ENCODE measurements at places on chromosomes 6 and 20.
A peak's percentile ranks its signal among the peaks of the same experiment; 100 is the strongest.

GRCh38 chr6:25024821-25025220 is 89.1 kb upstream of the RIPOR2 start:
- DNase-seq, result no peak

- no peak for DNase-seq
Observed at GRCh38 chr20:53337390-53338101, 256.1 kb downstream of the ZNF217 start.

GRCh38 chr6:33414592-33415271 is 3.2 kb downstream of the CUTA start:
- no peak for DNase-seq

- DNase-seq, result peak; percentile 89
Observed at GRCh38 chr6:151325075-151326050, 66.0 kb downstream of the ZBTB2 start.

DNA sequence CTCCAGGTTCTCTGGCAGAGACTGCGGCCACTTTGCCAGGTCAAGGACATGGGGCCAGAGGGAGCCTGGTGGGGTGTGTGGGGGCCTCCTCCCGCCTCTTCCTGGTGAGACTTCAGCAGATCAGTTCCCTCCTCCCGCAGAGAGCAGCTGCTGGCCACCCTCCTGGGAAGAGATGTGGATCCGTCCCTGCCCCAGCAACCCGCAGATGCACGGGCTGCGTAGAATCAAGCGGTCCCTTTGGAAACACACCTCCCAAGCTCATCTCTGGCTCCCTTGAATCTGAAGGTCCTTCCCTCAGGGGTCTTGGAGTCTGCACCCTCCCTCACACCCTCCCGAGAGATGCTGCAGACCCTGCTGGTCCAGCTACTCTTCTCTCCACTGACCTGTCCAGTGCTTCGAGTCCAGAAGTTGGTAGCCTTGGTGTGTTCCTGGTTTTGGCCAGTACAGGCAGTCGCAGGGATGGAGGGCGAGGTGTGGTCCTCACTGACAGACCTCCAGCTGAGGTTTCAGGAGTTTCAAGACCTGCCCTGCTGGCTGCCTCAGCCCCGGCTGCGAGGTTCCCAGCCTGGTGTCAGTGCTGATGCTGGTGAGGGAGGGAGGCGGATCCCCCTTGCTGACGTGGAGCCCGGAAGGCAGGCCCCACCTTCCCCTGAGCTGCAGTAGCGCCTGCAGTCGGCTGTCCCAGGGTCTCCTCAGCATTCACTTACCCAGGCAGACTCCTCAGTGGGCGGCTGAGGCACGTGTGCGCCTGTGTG is at the start of gene NPBWR2:
Gene NPBWR2 (minus strand): TSS at position 585 of the 755 bp plus-strand sequence. CDS start 734 bp downstream, outside the sequence.
- no peak for DNase-seq

DNA sequence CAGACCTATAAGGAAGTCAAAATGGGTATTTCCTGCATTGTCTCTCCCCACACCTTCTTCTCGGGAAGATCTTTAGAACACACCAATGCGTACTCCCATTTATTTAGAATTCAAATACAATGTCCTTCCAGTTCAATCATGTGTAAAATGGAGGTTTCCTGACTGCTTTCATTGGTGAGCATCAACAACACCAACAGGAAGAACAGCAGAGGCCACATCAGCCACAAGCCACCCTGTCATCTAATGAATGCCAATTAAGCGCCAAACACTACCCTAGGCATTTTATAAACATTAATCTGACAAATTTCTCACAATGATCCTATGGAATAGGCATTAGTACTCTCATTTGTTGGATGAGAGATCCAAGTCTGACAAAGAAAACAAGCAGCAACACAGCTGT is 68.4 kb upstream of the SMLR1 start:
- DNase-seq, result no peak

GRCh38 chr6:30557683-30557981 is 537 bp downstream of the PRR3 start:
- no peak for DNase-seq

GRCh38 chr20:17961587-17961940 is 7.0 kb downstream of the SNX5 start:
- DNase-seq, result no peak

- no peak for DNase-seq
Observed at GRCh38 chr20:62940875-62941274, 2.9 kb downstream of the GID8 start.

DNA sequence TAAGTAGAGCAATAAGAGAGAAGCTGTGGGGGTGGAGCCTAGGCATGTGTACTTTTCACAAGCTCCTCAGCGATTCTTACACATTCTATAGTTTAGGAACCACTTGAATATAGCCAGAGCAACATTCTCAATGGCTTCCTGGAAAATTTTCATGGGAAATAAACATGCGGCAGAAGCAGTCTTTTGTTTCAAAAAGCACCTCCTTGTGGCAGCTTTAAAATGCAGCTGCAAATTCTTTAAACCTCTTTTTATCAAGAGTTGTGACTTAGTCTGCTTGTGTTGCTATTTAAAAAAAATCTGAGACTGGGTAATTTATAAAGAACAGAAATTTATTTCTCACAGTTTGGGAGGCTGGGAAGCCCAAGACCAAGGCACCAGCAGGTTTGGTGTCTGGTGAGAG is 23.8 kb downstream of the NKX2-2 start:
- peak; percentile 25 for DNase-seq

DNA sequence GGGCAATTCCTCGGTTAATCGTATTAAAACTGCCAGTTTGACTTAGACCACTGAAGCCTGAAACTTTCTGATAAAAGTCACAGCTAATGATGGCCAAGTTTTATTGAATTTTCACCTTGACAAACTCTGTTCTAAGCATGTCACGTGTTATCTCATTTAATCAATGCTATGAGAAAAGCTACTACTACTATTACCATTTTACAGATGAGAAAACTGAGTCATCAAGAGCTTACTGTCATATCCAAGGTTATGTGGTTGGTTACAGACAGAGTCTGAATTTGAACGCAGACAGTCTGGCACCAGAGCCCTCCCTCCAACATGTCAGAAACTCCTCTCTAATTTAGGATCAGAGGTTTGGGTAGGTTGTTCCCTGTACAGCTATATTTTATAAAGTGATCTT is 4.3 kb downstream of the FAXC start:
- DNase-seq, result no peak

- no peak for DNase-seq
Observed at GRCh38 chr6:5045416-5045815, 39.7 kb upstream of the PPP1R3G start.

GRCh38 chr6:75296811-75297779 is 12.5 kb upstream of the TMEM30A start:
- peak; percentile 85 for DNase-seq

DNA sequence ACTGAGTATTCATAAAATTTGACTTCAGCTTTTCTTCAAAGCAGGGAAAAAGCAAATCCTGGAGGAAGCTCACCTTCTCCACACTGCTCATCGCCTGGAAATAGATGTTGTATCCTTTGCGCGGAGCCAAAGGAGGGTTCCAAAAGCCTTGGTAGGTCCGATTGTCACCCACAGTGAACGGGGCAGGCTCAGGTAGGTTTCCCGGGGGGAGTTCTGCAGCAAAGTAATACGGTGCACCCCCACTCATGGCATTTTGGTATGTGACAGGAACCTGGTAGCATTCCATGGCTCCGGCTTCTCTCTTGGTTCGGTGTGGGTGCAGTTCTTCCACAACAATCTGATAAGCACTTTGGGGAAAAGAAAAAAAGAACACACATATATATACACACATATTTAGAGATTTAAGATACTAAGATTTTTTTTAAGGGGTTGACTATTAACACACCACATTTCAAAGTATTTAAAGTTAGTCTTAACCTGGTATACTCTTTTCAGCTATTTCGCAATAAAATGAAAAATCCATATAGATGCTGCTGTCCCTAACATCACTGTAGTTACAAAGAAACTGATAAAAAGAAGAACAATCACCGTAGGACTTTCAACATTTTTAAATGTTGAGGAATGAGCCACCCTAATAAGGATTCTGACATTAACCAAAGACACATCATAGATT is 166.7 kb upstream of the THEMIS start:
- DNase-seq, result no peak

- DNase-seq, result no peak
Observed at GRCh38 chr20:45752746-45753145, 30.6 kb downstream of the SPINT4 start.

GRCh38 chr20:46787991-46788762 is 78.7 kb downstream of the SLC2A10 start:
- DNase-seq, result no peak

DNA sequence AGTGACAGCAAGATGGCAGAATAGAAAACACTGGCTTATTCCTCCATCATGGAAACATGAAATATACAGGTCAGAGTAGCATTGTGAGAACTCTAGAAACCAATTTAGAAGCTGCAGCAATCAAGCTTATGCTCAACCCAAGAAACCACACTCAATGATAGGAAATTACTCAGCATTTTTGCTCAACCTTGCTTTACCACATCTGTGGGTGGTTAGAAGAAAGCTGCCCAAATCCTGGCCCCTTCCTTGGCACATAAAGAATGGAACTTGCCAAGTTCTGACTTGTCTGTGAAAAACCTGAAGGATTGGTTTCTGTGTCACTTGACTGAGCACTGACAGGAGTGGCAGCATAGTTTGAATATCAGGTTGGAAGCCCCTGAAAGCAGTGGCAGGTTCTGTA is 108.0 kb upstream of the MOCS1 start:
- no peak for DNase-seq

DNA sequence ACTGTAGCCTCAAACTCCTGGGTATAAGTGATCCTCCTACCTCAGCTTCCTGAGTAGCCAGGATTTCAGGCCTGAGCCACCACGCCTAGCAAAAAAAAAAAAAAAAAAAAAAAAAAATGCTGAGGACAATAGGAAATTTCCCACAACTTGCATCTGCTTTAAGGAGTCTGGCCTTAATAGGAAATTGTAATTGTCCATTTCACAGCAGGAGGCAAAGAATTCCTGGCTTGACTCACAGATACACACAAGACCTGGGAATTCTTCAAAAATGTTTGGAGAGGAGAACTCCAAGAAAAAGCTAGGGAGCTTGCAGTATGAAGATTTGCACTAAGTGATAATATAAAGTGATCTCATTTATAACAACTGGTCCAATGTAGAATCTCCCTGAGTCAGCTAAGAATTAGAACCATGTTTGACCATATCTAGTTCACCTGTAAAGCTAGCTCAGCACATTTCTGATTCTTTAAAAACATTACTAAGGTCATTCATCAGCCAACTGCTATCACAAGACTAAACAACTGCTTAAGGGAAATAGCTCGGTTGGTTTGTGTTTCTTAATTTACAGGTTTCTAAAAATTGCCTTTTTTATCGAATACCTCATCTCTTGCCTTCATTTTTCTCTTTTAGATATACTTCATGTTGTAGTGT is 80.2 kb upstream of the SLC2A12 start:
- no peak for DNase-seq

GRCh38 chr6:89843070-89843469 is 13.4 kb downstream of the CASP8AP2 start:
- DNase-seq, result peak; percentile 39

GRCh38 chr20:4371623-4372251 is 350.0 kb upstream of the PRND start:
- no peak for DNase-seq

DNA sequence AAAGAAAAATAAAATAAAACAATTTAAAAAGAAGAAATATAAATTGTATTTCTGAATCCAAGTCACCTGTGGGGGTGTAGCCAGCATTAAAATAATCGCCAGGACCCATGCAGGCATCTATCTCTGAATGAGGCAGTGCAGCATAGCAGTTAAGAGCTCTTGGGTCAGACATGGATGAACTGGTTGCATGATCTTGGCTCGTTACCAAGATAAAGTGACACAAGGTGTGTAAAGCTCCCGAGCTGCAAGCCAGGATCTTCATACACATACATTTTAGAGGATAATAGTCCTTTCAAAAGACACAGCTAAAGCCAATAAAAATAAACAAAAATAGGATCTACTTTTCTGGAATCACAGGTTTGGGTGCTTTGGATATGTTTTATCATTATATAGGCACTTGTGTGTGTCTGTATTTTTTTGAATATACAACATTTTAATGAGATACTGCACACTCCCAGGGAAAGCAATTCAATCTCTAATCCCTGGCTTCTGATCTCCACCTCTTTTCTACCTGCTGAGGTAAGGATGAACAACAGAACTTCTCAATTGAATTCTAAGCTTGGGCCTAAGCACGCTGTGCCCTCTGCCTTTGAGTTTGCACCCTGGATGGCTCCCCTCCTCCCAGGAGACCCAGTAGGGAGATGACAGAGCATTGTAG is 8.9 kb downstream of the TRIM10 start:
- no peak for DNase-seq

GRCh38 chr6:6469074-6469473 is 119.4 kb upstream of the LY86 start:
- DNase-seq, result no peak

DNA sequence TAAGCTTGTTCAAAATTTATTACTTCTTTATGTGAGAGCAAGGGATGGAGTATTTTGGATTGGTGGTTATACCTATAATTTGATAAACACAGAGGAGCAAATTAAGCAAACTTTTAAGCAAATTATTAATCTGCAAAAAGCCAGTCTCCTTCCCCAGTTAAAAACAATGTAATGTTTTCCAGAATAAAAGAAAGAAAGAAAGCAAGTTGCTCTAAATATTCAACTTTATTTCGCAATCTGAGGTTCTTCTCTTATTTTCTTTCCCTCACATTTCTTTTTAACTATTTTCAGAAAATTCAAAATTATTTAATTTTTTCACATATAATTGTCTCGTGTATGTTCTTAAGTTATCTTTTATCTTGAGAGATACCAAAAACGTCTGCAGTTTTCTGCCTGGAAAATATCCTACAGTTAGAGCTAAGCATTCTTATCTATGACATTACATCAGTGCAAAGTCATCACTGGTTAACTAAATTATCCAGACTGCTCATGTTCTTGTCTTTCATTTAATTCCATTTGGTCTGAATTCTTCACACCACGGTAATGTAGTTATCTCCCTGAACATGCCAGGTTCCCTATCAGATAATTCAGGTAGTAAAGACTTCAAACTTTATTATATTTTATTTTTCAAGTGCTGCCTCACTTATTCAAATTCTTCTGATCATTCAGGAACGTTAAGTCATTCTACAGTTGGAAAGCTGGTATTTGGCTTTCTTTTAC is 3.3 kb upstream of the CNKSR3 start:
- DNase-seq, result no peak
